Umbilical cord (tissue), 2 donors: ENCODE measurements at places on chromosomes 16 and 17. TPM values are rescaled to one million over a fixed set of nuclear protein-coding genes. Genes with fewer than 3 reads are reported as not detected.

The NPW gene
- total RNA-seq, result not detected

The ABCC12 gene
- not detected for total RNA-seq

The ASGR1 gene
- 1.2 TPM for total RNA-seq

The CTRB1 gene
- total RNA-seq, result not detected

The WNT9B gene
- not detected for total RNA-seq

The COQ7 gene
- total RNA-seq, result 33.9 TPM

The KRTAP4-6 gene
- total RNA-seq, result 1.2 TPM

- no peak for DNase-seq
These were observed 52.4 kb upstream of the PMFBP1 start for GRCh38 chr16:72224260-72224768.

DNA sequence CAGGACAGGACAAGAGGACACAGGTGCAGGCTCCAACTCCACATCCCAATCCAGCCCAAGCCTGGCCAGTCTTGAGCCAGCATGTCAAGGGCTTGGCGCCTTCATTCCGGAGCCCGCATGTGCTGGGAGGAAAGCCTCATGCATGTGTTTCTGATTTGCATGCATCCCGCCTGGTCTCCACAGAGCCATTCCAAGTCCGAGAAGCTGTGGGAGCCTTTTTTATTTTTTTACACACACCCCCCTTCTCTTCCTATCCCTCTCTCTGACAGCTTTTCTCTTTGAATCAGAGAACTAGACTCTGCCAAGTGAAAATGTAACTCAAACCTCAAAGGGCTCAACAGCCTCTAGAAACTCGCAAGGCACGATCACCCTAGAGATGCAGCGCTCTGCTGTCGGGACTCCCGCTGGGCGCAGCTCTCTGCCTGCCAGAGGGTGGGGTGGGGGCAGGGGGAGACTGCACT is 45.1 kb downstream of the NOG start:
- no peak for DNase-seq

- no peak for DNase-seq
These were observed 45.5 kb downstream of the ZCCHC14 start for GRCh38 chr16:87447323-87447722.

DNA sequence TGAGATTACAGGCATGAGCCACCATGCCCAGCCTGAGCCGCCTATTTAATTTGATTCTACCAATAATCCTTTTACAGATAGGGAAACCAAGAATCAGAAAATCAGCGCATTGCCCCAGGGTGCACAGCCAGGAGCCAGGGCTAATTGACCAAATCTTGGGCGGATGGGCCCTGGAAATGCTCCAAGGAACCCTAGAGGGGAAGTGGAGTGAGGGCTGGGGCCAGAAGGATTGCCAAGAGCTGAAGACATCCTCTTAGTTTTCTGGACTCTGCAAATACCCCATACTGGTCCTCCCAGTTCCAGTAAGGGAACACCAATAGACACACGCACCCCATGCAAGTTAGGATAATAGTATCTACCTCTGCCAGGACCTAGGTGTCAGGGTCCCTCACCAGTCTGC is 3.8 kb downstream of the FHOD1 start:
- no peak for DNase-seq

DNA sequence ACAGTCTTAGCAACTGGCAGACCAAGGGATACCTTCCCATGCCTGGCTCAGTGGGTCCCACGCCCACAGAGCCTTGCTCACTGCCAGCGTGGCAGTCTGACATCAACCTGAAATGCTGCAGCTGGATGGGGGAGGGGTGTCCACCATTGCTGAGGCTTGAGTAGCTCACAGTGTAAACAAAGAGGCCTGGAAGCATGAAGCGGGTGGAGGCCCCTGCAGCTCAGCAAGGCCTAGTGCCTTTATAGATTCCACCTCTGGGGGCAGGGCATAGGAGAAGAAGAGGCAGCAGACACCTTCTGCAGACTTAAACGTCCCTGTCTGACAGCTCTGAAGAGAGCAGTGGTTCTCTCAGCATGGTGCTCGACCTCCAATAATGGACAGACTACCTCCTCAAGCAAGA is 263.2 kb downstream of the KIF2B start:
- peak; percentile 11 for DNase-seq

DNA sequence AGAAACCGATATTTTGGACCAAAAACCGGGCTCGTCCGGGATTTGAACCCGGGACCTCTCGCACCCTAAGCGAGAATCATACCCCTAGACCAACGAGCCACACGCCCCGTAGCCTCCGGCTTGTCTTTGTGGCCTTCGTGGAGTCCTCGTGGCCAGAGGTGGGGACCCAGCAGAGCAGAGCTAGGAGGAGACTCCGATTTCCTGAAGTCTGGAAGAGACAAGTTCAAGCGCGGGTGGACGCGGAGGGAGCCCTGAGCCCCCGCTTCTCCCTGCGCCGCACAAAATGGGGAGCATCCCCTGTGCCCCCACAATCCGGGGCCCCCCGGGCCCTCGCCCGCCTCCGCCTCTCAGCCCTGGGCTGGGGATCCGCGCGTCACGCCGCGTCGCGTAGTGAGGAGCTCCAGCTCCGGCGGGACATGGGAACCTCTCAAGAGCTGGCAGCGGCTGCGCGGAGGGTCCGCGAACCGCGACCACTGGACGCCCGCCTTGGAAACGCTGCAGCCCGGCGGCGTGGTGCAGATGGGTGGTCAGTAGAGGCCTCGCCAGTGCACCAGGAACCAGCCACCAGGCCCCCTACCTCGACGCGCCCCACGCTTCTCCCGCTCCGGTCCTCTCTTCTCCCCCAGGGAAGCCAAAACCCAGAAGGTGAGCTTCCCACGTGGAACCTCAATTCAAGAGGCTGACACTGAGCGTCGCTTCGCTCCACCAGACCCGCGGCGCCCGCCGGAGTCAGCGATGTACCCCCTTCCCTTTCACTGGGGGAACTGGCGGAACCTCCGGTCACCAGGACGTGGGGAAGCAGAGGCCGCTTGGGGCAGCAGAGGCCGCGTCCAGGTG is 5.2 kb upstream of the OR1F1 start:
- DNase-seq, result no peak

DNA sequence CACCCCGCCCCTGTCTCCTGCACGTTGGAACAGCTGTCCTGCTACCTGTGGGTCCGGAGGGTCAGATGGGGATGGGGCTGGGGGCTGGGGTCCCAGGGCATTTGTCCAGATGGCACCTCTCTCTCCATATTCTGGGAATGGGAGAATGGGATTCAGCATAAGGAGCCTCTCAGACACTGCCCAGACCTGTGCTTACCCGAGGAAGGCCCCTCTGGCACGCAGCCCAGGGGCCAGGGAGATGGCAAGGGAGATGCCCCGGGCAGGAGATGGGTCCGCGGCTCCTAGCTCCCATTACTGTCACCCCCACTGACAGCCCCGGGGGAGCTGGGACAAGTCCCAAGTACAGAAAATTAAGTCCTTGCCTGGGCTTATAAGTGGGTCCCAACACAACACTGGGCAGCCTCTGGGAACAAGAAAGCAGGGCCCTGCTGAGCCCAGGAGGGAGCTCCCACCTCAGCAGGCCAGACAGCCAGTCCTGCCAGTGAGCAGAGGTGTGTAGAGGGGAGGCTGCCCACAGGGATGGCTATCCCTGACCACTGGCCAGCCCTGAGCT is 1.8 kb downstream of the VASN start:
- DNase-seq, result no peak

DNA sequence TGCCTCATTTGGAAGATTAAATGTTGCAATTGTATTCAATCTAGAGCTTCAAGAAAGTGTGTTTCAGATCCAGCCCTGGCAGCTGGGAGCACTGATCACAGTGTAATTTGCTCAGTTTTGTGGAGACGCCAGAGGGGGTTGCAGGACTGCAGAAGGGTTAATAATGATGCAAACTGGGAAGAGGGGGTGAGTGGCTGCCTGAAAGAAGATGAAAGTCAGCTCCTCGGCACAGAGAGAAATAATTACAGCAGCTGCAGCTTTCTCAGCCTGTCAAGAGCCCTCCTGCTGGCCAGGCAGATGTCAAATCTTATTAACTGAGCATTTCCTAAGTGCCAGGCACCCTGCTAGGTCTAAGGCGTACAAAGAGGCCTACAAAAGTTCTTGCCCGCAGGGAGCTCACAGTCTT is 97.7 kb downstream of the ZNF18 start:
- no peak for DNase-seq

- DNase-seq, result no peak
These were observed 59.2 kb downstream of the BMERB1 start for GRCh38 chr16:15493466-15494180.

DNA sequence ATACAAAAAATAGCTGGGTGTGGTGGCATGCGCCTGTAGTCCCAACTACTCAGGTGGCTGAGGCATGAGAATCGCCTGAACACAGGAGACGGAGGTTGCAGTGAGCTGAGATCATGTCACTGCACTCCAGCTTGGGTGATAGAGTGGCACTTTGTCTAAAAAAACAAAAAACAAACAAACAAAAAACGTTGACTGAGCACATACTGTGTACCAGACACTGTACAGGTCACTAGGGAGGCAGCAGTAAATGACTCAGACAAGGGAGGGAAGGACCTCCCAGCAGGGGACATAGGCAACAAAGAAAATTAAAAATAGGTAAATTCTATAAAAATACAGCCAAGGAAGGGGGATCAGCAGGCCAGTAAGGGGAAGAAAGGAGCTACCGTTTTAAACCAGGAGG is 64.3 kb downstream of the SOCS1 start:
- DNase-seq, result no peak

GRCh38 chr17:72119077-72119872 is 1.5 kb upstream of the SOX9 start:
- DNase-seq, result no peak

GRCh38 chr17:76740329-76741118 is 2.6 kb downstream of the MFSD11 start:
- peak; percentile 76 for DNase-seq

DNA sequence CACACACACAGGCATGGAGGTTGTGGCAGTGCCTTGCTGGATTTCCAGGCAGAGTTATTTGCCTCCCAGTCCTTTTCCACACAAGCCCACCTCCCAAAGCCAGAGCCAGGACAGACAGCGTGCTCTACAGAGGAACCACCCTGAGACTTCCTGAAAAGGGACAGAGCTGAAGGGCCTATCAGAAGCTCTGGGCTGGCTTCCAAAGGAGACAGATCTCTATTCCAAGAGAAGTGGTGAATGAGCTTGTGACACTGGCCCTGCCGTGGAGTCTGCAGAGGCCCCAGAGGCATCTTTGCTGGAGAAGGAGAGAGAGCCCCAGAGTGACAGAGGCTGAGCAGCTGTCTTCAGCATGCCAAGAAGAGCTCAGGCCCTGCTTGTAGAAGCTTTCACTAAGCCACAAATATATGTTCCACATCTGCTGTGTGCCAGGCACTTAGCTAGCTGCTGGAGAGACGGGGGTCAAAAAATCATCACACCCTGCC is 8.3 kb upstream of the LPCAT2 start:
- DNase-seq, result peak; percentile 96

DNA sequence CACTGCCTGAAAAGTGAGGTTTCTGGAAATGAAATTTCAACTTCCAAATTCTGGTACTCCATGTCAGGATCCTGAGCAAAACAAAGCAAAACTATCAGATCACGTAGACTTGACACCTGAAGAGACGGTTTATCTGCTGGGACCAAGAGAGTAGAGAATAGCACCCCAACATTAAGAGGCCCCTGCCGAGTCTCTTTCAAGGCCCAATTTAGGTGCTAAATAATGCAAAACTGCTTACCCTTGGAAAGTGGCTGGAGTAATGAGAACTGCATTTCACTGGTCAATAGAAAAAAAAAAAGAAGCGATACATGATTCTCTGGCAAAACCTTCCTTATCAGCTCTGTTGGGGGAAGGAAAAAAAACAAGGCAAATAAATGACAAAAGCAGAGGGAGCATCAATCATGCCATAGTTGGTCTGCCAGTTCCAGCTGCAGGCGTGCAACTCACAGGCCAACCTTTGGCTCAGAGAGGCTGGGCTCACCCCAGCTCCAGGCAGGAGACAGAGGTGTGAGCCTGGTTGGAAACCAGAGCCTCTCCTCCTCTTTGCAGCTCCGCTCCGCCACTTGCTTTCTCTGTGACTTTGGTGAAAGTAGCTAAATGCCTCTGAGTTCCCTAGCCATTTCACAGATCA is 595.2 kb downstream of the TOX3 start:
- no peak for DNase-seq

GRCh38 chr16:10932959-10933710 is 9.1 kb downstream of the DEXI start:
- no peak for DNase-seq

- peak; percentile 53 for DNase-seq
These were observed 239.0 kb downstream of the CCDC182 start for GRCh38 chr17:57505841-57506773.

DNA sequence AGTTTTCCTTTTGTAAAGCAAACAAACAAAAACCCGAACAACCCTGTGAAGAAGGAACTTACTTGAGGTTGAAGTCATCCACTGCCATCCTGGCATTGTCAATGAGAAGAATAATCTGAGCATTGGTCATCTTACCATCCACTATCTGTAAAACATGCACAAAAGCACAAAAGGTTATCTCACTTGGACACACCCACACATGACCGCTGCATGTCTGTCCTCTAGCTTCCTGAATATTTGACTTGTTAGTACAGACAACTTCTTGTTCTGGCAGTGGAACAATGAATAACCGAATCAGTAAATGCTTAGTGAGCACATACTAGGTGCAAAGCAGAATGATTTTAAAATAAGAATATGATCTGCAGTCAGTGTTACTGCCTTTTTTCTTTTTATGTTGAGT is 6.1 kb downstream of the KRT23 start:
- no peak for DNase-seq

DNA sequence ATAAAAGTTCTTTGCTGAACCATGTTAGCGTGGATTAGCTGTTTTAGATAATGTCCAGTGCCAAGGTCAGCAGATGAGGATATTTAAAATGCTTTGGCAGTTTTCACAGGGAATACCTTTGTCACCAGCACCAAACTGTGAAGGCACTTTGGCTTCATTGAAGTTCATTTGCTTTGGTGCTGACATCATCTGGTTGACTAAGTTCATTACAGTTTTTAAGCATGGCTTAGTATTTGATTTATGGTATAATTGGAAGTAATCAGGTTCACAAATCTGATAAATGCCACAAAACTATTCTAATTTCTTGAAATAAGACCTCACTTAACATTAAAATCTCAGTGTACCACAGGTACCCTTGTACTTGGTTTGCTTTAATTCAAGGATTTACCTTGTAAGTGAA is 4.3 kb downstream of the GID4 start:
- no peak for DNase-seq

DNA sequence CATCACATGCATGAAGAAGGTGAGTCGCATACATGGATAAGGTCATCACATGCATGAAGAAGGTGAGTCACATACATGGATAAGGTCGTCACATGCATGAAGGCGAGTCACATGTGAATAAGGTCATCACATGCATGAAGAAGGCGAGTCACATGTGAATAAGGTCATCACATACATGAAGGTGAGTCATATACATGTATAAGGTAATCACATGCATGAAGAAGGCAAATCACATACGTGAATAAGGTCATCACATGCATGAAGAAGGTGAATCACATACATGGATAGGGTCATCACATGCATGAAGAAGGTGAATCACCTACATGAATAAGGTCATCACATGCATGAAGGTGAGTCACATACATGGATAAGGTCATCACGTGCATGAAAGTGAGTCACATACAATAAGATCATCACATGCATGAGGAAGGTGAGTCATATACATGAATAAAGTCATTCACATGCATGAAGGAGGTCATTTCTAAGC is 105.1 kb upstream of the SDK2 start:
- no peak for DNase-seq

GRCh38 chr16:1134776-1135458 is 18.0 kb upstream of the CACNA1H start:
- no peak for DNase-seq
